Stimulated activated CD4-positive, alpha-beta T cell treated with anti-CD3 and anti-CD28 coated beads, Interleukin-1b, Interleukin-23, amount 100 ng/mL, for 1 hour (primary cell): ENCODE measurements at places on chromosomes 2 and 18.

- no peak for DNase-seq
These were observed 15.1 kb downstream of the RDH14 start for GRCh38 chr2:18545384-18545783.

DNA sequence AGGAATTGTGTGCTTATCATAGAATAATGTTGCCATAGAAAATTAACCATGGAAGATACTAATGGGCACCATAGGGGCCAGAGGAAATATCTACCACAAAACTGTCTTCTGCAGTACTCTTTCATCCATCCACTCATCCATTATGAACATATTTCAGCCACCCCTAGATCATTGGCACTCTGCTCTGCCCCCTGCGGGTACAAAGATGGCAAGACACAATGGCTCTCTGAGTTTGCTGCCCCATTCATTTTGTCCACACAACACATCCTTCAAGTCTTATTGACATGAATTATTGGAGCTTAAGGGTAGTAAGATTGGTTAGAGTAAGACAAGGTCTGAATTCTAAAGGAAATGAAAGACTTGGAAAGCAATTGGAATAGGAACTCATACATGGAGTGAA is 1224.7 kb upstream of the CELF4 start:
- DNase-seq: no peak

DNA sequence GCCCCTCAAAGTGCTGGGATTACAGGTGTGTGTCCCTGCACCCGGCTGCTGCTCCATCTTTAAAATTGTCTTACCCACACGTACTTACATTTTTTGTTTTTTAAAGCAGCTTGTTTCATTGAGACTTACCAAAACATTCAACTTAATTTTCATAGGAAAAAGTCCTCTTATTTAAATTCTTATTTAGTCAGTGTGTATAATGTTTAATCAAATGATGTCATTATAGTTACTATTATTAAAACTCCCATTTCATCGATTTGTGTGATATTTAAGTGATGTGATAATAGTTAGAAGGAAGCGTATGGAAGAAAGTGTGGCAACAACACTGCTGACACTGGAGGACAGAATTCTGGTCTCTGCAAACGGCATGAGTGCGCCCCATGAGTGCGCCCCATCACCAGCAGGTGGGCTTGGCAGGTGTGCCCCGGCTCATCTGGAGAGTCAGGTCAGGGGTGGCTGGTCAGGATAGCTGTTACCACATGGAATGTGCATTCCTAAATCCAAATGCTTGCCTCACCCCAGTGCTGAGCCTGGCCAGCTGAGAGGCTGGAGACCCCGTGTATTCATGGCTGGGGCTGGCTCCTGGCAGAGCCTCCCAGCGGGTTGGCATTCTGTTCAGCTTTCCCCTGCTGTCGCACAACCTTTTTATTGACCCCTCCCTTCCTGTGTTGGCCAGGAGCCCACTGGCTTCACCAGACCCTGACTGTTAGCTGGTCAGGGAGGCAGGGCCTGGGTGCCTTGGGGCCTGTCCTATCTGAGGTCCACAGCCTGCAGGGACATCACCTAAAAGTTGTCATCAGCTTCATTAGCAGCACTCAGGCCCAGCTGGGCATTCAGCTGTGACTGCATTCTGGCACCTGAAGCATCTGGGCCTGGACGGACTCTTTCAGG is 79.7 kb downstream of the AGAP1 start:
- no peak for DNase-seq

- DNase-seq: no peak
These were observed 41.8 kb upstream of the AFF3 start for GRCh38 chr2:100184055-100184737.

GRCh38 chr2:186612555-186613440 is 22.9 kb downstream of the ITGAV start:
- no peak for DNase-seq

GRCh38 chr2:110983133-110983532 is 137.6 kb upstream of the BCL2L11 start:
- no peak for DNase-seq

DNA sequence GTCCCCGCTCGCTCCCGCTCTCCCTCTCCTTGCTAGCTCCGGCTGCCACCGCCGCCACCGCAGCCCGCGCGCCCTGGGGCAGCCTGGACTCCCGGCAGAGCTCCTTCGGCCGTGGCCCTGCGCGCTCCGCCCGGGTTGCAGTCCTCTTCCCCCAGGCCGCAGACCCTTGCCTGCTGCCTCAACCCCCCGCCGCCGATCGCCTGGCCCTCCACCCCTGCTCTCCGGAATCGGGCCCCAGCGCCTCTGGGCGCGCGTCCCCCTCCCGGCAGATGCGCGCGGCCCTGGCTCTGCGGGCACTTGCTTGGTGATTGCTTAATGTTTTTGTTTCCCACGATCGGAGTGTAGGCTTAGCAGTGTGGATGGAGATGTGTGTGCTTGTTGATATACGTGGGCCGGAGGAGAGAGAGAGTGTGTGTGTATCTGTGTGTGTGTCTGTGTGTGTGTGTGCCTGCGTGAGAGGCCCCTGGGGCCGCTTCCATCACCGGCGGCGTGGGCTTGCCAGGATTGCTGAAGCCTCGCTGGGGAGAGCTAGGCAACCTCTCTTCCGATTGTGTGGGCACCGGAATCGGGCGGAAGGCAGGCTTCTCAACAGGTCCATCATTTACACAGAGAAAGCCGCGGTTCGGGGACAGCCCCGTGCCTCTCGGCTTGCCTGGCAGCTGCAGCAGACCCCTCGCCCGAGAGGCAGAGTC is 877 bp downstream of the INHBB start:
- DNase-seq: no peak

GRCh38 chr2:64595397-64596176 is 58.1 kb downstream of the SERTAD2 start:
- DNase-seq: no peak

- no peak for DNase-seq
These were observed 206.6 kb downstream of the NDUFA10 start for GRCh38 chr2:239818531-239819011.

DNA sequence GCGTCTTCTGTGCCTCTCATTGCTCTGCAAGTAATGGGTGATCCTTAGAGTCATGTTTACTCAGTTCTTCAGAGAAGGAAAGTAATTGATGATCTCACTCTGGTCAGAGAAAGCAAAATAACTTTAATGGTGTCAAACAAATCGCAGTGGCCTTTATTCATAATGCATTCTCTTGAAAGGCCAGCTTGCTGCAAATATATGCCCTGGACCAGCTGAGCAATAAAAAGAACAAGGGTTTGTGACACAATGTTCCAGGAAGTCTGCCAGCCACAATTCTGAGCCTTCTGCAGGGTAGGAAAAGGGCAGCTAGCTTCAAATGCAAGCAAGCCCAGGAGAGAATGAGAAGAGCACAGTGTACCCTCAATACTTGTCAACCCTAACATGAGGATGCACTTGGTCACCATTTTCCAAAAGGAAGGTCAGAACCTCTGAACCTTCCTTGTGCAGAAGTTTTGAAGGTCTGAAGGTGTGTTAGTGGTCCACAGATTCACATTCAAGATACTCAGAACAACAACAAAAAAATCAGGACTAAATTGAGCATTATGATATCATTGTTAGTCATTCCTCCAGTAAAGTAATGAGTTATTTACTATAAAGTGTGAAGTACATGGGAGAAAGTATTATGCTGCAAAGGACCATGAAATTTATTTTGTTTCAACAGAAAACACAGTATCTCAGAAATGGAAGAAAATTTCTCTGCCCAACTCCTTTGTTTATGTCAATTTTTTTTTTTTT is 355.6 kb downstream of the PAX3 start:
- DNase-seq: no peak

- DNase-seq: no peak
These were observed 28.1 kb upstream of the CHST9 start for GRCh38 chr18:27213123-27213717.

DNA sequence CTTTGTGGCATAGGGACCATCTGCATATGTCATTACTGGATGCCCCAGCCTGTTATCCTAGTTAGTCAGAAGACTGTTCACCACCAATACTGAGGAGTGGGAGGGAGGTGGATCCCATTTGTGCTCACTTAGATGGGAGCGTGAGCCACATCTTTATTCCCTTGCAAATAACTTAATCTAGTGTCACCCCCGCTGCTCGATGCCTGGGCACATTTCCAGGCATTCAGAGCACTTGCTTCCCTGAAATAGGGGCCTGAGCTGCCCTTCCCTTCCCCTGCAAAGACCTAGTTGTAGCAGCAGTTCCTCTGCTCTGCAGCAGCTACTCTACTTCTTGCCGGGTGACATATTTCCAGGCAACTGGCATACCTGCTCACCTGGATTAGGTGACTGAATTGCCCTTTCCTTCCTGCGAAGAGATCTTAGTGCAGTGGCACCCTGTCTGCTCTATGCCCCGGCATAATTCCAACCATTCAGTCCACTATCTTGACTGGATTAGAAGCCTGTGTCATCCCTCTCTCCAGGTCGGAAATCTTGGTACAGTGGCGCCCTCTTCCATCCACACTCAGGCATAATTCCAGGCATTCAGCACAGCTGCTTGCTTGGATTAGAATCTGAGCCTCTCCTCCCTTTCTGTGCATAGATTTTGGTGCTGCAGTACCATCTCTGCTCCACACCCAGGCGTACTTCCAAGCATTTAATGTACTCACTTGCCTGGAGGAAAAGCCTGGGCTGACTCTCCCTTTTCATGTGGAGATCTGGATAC is 1389.1 kb upstream of the TMEFF2 start:
- no peak for DNase-seq

- no peak for DNase-seq
These were observed 25.1 kb downstream of the C2orf74 start for GRCh38 chr2:61187085-61187484.

- DNase-seq: no peak
These were observed 151.1 kb downstream of the CCDC148 start for GRCh38 chr2:158305501-158305900.

- DNase-seq: no peak
These were observed 122.1 kb downstream of the DLGAP1 start for GRCh38 chr18:4333043-4333442.

DNA sequence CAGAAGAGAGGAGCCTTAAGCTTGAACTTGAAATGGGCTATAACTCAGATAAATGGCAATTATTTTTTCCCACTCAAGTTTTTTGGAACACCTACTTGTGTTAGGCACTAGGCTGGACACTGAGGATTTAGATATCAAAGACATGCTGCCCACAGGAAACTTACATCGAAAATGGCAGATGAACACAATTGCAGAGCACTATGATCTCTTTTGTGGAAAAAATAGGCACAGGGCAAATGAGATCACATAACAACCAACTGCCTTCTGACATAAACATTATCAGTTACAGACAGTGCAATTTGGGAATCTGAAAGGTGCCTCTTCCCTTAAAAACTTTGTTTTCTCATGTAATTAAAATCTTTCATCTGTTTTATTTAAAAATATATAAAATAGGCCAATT is 3.8 kb upstream of the IRS1 start:
- no peak for DNase-seq

DNA sequence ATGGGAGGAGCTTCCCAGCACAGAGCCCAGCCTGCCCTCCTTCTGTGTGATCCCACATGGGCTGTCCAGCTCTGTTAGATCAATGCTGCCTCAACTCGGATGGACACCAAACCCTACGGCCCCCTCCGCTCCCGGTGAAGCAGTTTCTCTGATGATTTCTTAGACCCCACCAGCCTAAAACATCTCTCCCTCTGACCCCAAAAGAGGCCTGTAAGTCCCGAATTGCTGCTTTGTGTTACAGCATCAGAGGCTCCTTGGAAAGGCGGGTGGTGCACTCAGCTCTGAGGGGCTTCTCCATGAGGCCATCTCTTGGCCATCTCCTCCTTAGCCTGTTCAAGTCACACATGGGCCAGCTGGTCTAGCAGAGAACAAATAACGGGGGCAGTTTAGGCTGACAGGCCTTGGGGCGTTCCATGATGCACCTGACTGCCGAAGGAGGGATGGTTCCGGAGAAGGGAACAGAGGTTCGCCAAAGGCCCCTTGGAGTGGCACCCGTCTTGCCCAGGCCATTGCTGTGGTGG is 240.7 kb downstream of the SH3RF3 start:
- DNase-seq: no peak

GRCh38 chr18:9825571-9826073 is 60.2 kb upstream of the TXNDC2 start:
- DNase-seq: no peak

DNA sequence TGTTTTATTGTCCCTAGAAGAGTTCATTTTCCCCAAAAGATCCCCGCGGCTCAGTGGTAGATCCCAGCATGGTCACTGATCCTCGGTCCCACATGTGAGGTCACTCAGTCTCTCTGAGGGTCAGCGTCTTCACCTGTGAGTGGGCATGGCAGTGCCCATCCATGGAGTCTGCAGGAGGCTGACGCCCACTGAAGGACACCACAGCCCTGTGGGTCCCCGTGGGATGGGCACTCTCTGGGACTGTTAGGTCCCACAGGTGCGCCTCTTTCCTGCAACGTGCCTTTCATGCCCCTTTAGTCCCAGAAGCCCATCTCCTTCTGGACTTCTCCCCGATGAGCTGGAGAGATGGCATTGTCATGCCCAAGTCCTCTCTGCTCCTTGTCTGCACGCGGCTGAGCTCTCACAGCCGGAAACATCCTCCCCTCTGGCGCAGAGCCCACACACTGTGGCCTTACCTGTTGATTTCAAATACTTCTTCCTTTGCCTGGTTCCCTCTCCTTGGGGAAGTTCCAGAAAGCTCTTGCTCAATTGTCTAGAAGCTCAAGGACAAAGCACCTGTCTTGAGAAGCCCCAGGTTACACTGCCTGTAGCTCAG is 75.9 kb downstream of the PTGR3 start:
- DNase-seq: no peak

DNA sequence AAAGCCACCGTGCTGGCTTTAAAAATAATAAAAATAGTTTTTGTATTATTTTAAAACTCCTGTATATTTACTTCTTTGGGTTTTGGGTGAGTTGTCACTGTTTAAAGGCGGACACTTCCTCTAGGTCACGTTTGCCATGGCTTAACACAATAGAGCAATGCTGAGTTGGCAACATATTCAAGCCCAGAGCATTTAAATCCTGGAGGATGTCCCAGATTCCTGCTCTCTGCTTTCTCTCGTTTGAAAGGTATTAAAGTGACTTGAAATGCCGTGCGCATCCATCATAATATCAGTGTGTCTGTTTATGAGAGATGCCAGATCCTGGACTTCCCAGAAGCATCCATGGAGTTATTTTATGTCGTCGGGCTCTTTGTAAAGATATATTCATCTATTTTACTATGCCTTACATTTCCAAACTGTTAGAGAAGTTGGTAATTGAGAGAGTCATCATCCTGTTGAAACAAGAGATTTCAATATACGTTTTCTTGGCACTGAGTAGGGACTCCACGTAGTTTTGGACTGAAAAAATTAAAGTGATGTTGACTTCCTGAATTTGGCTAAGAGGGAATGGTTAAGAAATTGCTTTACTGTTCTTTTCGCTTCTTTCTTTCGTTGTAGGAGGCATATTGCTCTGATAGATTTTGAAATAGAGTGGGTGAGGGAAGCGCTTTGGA is 150.6 kb downstream of the ZNF236 start:
- no peak for DNase-seq

- no peak for DNase-seq
These were observed 4.8 kb upstream of the KCNG2 start for GRCh38 chr18:79792988-79793355.

- no peak for DNase-seq
These were observed 150.4 kb downstream of the NR4A2 start for GRCh38 chr2:156182132-156182531.

DNA sequence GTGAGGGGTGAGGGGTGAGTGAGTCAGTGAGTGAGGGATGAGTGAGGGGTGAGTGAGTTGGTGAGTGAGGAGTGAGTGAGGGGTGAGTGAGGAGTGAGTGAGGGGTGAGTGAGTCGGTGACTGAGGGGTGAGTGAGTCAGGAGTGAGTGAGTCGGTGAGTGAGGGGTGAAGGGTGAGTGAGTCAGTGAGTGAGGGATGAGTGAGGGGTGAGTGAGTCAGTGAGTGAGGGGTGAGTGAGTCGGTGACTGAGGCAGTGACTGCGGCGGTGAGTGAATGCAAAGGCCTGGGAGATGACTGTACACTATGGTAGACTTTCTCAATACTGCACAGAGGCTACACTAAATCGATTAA is 16.6 kb downstream of the THAP4 start:
- DNase-seq: no peak
